Fibroblast of skin of back (primary cell): ENCODE measurements at places on chromosomes 1 and 21.
A peak's percentile ranks its signal among the peaks of the same experiment; 100 is the strongest.

DNA sequence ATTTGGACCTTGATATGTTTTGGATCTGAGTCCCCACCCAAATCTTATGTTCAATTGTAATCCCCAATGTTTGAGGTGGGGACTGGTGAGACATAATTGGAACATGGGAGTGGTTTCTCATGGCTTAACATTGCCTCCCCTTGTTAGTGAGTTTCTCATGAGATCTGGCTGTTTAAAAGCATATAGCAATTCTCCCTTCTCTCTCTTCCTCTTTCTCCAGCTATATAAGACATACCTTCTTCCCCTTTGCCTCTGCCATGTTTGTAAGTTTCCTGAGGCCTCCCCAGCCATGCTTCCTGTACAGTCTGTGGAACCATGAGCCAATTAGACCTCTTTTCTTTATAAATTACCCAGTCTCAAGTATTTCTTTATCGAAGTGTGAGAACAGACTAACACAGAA, 692.4 kb downstream of the KCNT2 start:
- DNase-seq, result no peak

- peak; percentile 66 for DNase-seq
These were observed 2.8 kb downstream of the HES3 start for GRCh38 chr1:6246497-6247467.

DNA sequence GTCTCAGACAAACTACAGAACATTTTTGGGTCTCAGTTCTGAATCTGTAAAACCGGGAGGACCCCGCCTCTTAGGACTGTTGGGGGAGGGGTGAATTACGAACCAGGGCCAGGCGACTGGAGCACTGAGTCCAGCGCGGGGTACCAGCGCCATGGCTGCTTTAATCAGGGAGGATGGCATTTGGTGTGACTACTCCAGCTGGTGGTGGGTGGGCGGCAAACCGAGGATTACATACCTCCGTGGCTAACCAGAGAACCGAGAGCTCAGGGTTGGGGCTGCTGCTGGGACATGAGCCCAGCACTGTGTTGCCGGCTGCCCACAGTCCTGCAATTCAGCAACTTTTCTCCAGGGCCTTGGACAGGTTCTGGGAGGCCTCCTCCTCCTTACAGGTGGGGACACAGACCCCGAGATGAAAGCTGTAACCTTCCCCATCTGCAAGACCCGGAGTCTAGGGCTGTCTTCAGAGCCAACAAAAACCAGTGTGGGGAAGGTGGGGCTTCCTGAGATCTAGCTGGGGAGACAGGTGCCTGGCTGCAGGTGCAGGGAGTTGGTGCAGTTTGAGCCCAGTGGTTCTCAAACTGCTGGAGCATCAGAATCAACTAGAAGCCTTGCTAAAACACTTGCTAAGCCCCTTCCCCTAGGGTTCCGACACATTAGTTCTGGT, 273.5 kb downstream of the FOXD2 start:
- DNase-seq, result no peak

DNA sequence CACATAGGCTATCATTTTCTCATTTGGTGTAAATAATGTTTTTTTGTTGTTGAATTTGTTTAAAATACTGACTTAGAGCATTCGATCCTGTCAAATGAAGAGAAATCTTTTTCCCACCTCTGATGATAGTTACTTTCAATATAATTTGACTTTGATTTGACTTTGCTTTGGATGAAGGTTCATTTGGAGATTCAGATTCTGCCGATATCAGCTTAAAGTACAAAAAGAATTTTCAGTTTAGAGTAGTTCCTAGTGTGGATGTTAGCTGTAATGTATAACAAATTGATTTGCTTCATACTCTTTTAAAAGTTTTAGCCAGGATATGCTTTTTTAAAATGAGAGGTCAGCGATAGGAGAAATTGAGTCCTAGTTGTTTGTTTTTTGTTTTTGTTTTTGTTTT, 9.9 kb downstream of the STX12 start:
- DNase-seq, result no peak

- DNase-seq, result peak; percentile 2
These were observed 391.0 kb downstream of the OMA1 start for GRCh38 chr1:58155418-58156123.

GRCh38 chr1:163863731-163864130, 542.0 kb downstream of the NUF2 start:
- DNase-seq, result no peak

DNA sequence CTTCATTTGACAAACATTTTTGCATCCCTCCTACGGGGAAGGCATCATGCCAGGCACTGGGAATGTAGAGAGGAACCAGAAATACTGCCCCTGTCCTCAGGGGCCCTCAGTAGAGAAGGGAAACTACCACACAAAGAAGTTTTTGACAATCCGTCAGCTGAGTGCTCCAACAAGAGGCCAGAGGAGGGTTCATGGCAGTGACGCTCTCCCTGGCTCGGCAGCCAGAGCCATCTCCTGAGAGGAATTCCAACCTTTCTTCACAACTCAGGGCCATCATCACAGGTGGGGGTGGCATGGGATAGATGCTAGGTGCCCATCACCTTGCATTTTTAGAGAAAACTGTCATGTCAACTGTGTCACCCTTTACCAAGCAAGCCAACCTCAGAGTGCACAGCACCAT, 154.1 kb downstream of the HIVEP3 start:
- no peak for DNase-seq

DNA sequence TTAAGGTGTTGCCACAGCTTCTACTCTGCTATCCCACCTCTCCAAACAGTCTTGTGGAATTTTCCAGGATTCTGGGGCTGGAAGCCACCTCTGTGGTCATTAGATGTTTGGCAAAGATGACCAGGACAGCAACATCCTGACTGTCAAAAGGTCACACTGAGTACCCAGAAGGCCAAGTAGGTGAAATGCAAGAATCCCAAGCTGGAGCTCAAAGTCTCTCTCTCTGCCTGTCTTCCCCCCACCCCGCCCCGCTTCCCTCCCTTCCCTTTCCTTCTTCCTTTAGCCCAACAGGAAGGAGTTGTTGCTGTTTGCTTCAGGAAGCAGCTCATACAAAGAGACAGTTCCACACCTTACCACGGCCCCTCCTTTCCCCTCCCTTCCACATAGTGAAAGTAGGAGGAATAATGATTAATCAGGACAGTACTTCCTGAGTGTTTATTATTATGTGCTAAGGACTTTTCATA, 75.6 kb upstream of the SLC2A1 start:
- DNase-seq, result no peak

GRCh38 chr21:21547368-21547953, 549.3 kb downstream of the NCAM2 start:
- peak; percentile 0 for DNase-seq

DNA sequence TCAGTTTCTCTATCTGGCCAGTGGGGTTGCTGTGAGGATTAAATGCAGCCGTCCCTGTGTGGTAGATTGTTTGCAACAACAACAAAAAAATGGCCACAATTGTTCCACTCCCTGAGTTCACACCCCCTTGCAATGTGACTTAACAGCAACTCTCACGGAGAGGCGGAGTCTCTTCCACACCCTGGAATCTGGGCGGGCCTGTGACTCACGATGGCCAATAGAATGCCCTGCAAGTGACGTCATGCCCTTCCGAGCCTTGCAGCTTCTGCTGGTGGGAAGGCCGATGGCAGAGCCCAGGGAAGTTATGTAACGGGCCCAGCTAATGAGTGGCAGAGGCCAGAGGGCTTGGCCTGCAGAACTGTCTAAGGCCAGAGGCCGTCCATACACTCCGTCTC, 87.9 kb downstream of the RIPK4 start:
- DNase-seq, result peak; percentile 98

- DNase-seq, result no peak
These were observed 62.8 kb upstream of the NGF start for GRCh38 chr1:115400891-115401290.

GRCh38 chr1:197572169-197572568, 203.1 kb downstream of the DENND1B start:
- DNase-seq, result no peak

DNA sequence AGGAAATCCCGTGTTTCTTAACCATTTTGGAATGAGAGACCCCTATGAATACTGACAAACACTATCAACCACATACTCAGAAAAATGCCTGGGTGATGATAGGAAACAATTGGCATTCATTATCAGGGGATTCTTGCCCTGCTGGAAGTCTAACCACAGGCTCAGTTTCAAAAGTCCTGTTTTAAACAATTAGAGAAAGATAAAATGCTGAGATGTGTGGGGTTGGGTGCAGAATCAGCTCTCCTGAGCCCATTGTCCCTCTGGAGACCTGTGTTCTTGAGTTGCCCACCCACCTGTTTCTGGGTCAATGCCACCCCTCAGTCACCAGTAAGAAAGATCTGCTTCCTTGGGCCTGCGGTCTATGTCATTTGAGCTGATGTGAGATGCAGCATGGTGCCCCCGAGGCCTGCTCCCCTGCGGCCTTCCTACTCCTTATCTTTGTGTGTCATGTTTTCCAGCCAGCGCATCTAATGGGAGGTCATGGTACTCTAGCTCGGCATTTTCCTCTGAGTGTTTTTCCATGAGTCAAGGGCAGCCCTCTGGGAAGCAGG, 130.3 kb upstream of the PLXNA2 start:
- DNase-seq, result peak; percentile 33

DNA sequence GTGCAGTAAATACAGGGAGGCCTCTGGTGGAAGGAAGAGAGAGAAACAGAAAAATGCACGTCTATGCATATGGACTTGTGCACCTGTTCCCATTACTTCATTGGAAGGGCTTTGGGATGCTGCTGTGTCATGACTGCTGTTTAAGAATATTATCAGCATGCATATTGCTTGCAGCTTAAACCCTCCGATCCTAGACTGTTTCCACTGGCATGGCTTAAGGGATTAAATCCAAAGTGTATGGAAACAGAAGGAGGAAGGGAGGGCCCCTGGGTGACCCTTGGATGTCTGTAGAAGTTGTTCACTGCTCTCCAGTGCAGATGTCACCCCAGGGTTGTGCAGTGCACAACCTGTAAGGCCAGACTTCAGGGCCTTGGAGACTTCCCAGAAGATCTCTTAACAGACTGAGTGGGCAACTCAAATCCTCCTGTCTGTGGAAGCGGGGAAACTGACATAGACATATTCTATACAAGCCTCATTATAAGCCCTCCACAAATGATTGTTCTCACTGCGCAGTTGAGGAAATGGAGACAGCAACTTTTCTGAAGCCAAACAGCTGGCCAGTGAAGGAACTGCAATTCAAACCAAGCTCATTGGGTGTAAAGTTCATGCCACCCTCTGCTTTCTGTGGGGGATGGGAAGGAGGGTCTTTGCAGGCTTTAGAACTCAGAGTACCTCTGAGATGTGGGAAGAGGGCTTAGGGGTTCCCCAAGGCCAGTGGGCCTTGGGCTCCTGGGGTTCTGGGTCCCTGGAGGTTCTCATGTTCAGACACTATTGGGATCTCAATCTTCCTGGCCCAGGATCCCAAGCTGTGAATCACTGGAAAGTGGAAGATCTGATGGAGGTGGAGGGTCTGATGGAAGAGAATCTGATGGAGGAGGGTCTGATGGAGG, 73.8 kb downstream of the UMODL1 start:
- DNase-seq, result no peak

DNA sequence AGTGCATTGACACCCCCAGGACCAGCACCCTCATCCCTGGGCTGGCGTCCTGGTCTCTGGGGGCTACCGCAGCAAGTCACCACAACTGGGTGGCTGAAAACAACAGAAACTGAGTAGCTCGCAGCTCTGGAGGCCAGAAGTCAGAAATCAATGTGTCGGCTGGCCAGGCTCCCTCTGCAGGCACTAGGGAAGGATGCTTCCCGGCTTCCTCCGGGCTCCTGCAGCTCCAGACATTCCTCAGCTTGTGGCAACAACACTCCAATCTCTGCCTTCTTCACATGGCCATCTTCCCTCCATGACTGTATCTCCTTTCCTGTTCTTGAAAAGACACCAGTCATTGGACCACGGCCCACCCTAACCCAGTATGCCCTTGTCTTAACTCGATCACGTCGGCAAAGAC, 224.2 kb downstream of the NPHP4 start:
- no peak for DNase-seq

DNA sequence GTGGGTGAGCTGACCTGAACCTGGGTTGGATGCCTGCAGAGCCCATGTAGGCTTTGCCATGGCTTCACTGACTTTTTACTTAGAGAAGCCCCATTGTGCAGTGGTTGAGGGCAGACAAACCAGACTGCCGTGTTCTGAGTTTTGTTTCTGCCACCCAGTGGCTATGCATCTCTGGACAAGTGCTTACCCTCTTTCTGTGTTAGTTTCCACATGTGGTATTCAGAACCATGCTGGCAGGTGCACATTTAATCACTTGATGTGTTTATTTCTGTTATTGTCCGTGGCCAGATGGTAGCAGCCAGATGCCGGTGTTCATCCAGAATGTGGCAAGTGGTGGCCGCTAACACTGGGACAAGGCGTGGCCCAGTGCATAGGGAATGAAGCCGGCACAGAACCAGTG, 10.3 kb upstream of the PTPN7 start:
- DNase-seq, result no peak

GRCh38 chr1:245091171-245091621, 63.6 kb upstream of the KIF26B start:
- no peak for DNase-seq

DNA sequence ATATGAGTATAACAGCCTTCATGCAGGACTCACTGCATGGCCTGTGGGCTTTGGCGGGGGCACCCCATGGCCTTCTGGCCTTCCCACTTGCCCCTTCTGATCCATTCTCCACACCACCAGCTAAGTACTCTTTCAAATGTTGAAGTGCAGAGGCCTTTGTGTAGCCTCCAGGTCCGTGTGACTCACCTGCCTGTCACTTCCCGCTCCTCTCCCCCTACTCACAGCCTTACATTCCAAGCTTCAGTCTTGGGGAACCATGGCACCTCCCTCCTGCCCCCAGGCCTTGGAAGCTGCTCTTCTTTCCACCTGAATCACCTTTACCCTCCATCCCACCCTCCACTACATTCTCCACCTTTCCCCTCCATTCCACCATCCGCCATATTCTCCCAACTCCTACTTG, 69.6 kb downstream of the PGM1 start:
- peak; percentile 57 for DNase-seq

DNA sequence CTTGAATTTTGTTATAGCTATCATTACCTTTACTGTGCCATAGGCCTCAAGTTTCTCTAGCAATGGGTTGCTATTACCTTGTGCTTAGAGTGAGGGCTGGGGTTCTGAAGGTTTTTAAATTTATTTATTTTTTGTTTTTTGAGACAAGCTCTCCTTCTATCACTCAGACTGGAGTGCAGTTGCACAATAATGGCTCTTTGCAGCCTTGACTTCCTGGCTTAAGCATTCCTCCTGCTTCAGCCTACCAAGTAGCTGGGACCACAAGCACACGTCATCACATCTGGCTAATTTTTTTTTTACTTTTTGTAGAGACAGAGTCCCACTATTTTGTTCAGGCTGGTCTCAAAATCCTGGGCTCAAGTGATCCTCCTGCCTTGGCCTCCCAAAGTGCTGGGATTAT, 41.5 kb downstream of the SNX27 start:
- DNase-seq, result peak; percentile 35

DNA sequence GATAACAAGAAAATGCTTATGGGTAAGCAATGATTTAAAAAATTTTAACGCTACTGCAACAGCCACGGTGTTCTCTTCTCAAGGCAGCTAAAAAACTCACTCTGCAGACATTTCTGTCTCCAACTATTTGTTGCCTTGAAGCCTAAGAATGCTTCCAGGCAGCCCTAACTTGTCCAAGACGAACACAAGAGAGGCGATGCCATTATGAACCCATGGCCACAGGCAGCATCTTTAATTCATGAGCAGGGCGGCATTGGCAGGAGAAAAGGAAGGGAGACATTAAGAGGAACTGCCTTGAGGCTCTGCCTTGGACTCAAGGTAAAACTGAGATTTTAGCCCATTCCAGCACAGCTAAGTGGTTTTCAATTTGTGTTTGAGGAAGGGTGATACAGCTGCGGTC, 67.5 kb downstream of the KCND3 start:
- no peak for DNase-seq

- DNase-seq, result peak; percentile 16
These were observed 237.9 kb upstream of the PBX1 start for GRCh38 chr1:164320790-164321731.
